ENCODE measurements at places on chromosomes 7 and 10.

GRCh38 chr7:494259-494687, 25.4 kb downstream of the PDGFA start:
- no peak for DNase-seq

DNA sequence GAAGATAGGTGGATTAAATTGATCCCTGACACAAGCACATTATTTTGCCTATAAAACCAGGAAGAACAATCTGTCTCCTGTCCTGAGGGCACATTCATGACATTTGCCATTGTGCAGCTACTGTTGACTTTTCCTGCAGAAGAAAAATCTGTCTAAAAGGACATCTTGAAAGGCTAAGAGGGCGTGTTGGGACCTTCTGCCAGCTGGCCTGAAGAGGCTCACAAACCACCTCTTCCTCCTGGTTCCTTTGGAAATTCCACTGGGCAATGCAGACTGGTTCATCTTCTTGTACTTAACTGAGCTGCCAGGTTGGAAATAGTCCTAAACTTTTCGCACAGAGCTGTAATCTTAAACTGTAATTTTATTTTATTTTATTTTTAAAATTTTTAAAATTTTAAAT, 35.7 kb upstream of the PIP start:
- DNase-seq: no peak

GRCh38 chr7:8699875-8700624, 266.6 kb downstream of the NXPH1 start:
- DNase-seq: no peak

GRCh38 chr7:131357282-131357880, 29.7 kb downstream of the MKLN1 start:
- DNase-seq: no peak

GRCh38 chr7:22445140-22445743, 54.7 kb downstream of the STEAP1B start:
- no peak for DNase-seq

GRCh38 chr7:154674191-154674590, 328.7 kb downstream of the PAXIP1 start:
- no peak for DNase-seq

DNA sequence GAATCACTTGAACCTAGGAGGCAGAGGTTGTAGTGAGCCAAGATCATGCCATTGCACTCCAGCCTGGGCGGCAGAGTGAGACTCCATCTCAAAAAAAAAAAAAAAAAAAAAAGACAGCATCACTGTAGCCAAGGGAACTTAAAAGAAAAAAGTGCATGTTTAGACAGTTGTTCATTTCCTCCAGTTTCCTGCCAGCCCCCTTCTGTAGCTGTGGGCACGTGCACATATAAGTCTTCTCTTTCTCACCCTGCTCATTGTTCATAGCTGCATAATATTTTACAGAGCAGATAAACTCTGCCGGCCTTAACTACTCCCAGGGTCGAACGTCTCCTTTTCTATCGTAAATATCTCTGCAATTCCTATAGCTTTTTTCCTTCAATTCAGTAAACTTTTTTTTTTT, 132.6 kb downstream of the LHPP start:
- no peak for DNase-seq

DNA sequence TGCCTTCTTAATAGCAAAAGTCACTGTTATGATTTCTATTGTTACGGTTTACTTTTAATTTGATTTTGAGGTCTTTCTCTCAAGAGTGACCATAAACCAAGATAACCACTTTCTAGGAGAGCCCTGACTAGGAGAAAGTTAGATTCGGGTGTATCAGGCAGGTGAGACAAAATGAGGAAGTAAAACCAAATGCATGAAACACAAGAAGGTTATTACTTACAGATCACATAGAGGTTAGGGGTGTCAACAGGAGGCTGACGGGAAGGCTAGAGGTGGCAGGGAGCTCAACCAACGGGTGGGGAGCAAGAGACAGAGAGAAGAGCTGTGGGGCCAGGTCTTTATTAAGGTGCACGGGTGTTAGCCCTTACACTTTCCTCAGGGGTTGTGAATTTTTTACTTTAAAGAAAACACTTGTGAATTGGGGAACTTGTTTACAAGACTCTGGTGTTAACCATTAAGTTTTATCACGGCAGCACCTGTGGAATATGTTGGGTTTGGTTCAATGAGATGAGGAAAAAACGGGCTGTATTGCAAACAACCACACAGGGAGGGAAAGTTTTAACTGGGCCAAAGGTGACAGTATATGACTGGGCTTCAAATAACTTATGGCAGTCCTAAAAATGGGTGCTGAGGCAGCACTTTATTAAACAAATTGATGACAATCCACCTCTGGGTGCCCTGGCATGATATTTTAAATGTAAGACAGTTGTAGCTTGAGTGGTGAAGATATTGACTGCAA, 154.9 kb downstream of the SDHAF3 start:
- DNase-seq: no peak

- DNase-seq: no peak
Measured at GRCh38 chr10:94276140-94276539, 86.6 kb downstream of the NOC3L start.

GRCh38 chr10:94361171-94361794, 1.5 kb downstream of the NOC3L start:
- no peak for DNase-seq

DNA sequence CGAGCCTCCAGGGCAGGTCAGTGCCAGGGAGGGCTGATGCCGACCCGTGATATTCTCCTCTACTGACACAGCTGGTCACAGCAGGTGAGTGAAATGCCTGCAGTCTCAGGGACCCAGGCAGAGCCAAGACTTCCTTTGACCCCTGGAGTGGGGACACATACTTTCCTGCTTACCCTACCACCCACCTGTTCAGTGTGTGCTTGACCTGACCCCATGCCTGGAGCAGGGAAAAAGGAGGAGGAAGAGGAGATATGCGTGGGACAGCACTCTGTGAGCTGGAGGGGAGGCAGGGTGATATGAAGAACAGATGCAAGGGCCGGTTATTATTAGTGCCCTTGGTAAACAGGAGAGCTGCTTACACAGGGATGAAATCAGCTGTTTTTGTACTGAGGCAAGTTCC, 40.8 kb upstream of the WIPF3 start:
- no peak for DNase-seq

DNA sequence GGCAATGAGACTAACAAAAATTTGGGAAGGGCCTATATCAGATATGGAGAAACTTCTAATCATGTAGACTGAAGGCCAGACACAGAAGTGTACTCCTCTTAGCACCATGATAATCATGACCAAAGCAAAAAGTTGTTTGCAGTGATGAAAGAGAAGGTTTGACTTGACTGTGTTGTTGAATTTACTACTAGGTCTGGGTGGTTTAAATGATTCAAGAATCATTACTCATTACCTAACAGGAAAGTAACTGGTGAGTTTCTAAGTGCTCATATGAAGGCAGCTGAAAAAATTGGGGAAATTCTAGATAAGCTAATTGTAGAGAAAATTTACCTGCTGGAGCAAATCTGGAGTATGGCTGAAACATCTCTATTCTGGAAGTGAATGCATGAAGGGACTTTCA, 451.5 kb upstream of the SORCS1 start:
- DNase-seq: no peak

- DNase-seq: no peak
Measured at GRCh38 chr7:74219416-74219815, 9.6 kb downstream of the LAT2 start.

GRCh38 chr7:14839307-14839706, 63.2 kb downstream of the DGKB start:
- no peak for DNase-seq

DNA sequence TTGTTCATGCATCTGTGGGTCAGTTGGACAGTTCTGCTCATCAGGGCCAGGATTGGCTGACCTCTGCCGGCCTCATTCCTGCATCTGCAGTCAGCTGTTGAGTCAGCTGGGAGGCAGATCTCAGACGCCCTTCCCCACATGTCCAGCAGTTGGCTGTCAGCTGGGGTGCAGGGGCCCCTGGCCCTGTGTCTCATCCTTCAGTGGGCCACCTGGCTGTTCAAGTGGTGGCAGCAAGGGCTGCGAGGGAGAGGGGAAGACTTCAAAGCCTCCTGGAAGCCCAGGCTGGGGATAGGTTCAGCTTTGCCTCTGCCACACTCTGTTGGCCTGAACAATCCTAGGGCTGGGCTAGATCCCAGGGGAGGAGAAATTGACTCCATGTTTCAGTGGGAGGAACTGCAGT, 33.2 kb downstream of the TACR2 start:
- no peak for DNase-seq

GRCh38 chr7:76047305-76047810, 442 bp downstream of the STYXL1 start:
- DNase-seq: no peak

DNA sequence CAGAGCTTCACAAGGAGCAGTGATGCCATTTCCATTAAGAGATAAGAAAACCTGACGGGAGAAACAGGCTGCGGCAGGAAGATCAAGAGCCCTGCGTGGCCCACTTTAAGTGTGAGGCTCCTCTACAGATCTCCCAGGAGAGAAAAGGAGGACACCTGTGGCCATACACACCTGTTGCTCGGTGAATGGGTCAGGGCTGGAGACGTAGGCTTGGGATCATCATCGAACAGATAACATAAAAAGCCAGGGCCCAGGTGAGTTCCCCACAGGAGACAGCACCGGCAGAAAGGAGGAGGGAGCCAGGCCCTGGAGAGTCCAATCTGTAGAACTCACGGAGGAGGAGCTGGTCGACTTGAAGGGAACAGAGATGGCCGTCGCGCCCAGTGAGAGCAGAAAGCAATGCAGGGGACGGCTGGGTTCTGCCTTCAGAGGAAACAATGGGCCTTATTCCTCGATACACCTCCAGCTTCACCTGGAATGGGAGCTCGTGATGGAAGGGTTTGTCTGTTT, 556.8 kb downstream of the DNAJB6 start:
- no peak for DNase-seq

GRCh38 chr7:90269163-90269562, 24.2 kb downstream of the CFAP69 start:
- DNase-seq: no peak

DNA sequence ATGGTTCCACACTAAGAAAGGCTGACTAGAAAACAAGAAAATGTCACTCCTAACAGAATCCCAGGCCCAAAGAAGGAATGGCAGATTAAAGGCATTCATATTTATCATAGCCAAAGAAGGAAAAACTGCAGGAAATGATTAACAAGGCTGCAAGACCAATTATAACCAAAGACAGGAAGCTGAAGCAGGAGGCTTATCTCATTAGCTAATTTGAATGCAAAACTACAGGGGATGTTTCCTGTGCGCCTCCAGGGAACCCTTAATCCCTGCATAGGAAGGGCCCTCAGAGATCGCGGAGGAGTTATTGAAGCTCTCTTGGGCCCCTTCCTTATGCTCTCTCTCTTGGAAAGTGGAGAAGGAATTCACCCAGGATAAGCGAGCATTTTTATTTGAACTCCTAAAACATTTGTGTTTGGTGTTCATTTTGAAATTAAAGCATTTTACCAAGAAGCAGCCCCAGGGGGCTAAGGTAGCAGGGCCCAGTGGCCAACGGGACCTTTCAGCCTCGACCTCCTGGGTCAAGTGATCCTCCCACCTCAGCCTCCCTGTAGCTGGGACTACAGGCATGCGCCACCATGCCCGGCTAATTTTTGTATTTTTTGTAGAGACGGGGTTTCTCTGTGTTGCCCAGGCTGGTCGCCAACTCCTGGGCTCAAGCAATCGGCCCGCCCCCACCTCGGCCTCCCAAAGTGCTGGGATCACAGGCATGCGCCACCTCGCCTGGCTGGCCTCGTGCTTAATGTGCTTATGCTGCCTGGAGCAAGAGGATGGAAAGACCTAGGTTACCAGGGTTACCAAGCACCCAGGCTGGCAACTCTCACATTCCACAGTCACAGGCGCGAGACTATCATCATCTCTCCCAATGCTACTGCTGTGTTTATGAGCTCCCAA, 24.1 kb upstream of the PROSER2 start:
- DNase-seq: no peak

- no peak for DNase-seq
Measured at GRCh38 chr7:38306171-38306570, 32.7 kb upstream of the TARP start.

GRCh38 chr10:31721096-31721495, 207.5 kb downstream of the ARHGAP12 start:
- no peak for DNase-seq

DNA sequence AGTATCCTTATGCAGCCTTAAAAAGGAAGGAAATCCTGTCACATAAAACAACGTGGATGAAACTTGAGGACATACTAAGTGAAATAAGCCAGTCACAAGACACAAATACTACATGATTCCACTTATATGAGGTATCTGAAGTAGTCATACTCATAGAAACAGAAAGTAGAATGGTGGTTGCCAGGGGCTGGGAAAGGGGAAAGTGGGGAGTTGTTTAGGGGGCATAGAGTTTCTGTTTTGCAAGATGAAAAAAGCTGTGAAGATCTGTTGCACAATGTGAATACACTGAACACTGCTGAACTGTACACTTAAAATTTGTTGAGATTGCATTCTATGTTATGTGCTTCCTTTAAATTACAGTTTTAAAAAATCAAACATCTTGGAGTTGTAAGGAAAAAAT, 2.9 kb downstream of the NUP205 start:
- no peak for DNase-seq

GRCh38 chr10:17737027-17737965, 14.7 kb upstream of the TMEM236 start:
- DNase-seq: no peak

DNA sequence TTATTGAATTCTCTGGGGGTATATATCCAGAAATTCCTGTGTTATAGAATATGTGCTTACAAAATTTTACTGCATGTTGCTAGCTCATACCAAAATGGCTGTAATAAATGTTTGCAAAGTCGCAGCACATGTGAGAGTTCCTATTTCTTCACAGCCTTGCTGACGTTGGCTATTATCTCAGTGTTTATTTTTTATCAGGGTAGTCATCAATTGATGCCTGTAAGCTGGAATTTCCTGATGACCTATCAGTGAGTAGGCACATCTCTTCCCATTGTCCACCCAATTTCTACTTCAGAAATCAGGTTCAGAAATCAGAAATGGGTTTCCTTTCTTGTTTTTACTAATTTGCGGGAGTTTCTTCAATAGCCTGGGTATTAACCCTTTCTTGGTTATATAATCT, 268.1 kb upstream of the FZD8 start:
- no peak for DNase-seq

DNA sequence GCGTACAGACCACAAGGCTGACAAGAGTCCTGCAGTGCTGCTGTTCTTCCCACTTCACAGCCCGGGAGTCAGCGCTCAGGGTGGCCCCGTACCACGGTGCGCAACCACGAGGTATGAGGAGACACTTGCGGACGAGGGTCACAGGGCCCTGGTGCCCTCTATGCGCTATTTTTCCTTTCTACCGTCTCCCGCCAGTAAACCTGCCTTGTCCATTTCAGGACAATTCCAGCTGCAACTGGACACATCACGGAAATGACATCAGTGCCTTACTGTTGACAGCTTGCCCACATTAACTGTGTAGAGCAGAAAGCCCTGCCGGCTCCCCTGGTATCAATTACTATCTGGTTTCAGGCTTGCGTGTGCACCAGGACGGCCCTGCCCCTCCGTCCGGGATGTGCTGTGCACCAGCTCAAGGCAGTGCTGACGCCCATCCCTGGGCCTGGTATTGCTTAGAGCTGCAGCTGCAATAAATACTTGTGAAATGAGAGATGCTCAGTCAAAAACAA, 65.1 kb downstream of the ZRANB1 start:
- DNase-seq: no peak

GRCh38 chr10:22338931-22339330, 6.4 kb upstream of the SPAG6 start:
- DNase-seq: no peak
